ENCODE measurements at places on chromosomes 5 and 9.
A peak's percentile ranks its signal among the peaks of the same experiment; 100 is the strongest.

DNA sequence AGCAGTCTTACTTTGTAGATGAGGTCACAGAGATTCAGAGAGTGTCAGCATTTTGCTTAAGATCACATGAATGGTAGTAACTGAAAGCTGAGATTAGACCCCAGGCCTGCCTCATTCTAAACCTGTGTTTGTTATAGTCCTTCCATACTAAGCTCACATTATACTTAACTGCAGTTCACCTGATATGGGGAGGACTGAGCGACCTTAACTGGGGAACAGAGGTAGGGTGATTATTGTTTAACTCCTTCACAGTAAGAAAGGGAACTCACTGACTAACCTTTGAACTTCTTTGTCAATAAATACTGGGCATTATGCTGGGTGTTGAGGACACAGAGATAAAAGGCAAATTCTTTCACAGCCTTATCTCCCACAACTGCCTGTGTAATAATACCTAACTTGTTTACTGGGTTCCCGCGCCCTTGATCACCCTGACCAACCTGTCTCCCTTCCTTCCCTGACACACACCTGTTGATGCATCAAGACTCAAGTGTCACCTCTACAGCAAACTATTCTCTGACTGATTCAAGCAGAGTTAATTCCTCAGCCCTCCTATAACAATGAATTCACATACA lies 27.2 kb downstream of the DEPDC1B start:
- DNase-seq, result no peak

DNA sequence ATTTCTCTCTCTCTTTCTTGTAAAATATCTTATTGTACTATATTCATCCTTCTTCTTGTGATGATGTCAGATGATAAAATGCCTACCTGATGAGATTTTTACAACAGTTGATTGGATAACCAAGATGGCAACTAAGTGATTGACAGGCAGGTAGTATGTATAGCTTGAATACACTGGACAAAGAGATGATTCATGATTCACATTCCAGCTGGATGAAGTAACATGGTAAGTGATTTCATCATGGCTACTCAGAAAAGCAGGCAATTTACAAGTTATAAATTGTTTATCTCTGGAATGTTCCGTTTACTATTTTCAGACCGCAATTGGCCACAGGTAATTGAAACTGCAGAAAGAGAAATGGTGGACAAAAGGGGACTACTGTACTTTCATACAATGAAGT lies 1471.7 kb upstream of the C9orf72 start:
- peak; percentile 56 for DNase-seq

GRCh38 chr9:82148901-82149461 lies 160.4 kb downstream of the SPATA31D1 start:
- peak; percentile 53 for DNase-seq

- no peak for DNase-seq
Measured at GRCh38 chr9:89740722-89741121, 135.9 kb downstream of the GADD45G start.

- DNase-seq, result no peak
Measured at GRCh38 chr9:130897848-130898551, 1.4 kb upstream of the QRFP start.

DNA sequence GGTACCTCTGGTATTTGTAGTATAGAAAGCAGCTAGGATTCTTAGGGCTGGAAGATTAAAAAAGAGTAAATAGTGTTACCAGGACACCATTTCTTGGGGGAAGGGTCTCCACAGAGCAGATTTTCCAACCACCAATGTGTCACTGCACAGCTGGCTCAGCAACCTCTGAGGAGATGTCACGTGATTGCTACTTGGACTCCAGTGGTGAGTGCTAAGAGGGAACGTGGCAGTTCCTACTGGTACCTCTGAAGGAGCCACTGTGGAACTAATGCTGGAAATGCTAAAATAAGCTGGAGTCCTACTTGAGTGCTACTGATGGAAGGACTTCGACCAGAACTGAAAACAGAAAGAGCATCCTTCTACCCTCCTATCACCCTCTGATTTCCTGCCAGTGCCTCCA lies 36.1 kb upstream of the SPDL1 start:
- DNase-seq, result no peak

GRCh38 chr5:180586204-180586603 lies 5.1 kb downstream of the SCGB3A1 start:
- DNase-seq, result no peak

GRCh38 chr5:103433211-103433610 lies 129.4 kb downstream of the NUDT12 start:
- DNase-seq, result no peak

GRCh38 chr9:88991066-88992034 lies at the start of gene S1PR3:
S1PR3 (plus strand) TSS chr9:88991468; CDS start chr9:89001201, 9,733 bp downstream.
- no peak for DNase-seq

- DNase-seq, result no peak
Measured at GRCh38 chr9:137731947-137732813, 113.4 kb downstream of the EHMT1 start.

GRCh38 chr5:643811-644271 lies 31.7 kb downstream of the CEP72 start:
- DNase-seq, result no peak

DNA sequence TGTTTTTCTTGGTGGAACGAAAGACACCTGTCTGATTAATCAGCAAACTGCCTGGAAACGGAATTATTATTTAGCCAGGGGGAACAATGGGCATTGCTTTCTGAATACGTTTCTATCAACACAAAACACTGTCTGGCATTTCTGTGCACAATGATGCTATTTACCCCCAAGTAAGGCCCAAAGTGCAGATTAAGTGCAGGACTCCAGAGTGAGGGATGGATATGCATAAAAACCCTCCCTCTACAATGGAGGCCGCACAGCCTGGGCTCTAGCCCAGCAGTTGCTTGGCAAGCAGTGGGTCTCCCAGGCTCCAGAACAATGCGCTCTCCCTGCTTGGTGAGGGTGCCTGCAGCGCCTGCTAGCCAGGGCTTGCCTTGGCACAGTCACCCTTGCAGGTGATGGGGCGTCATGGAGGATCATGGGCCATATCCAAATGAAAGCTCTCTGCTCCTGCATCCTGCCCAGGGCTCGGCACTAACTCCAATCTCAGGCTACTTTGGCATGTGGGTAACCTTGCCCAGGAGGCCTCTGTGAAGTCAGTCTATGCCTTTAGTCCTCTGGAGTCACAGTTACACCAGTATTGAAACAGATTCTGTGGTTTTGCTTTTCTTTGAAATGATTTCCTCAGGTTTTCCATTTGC lies 11.5 kb upstream of the SPATA24 start:
- DNase-seq, result no peak

- DNase-seq, result peak; percentile 26
Measured at GRCh38 chr9:107847978-107848964, 358.7 kb upstream of the KLF4 start.

- peak; percentile 95 for DNase-seq
Measured at GRCh38 chr5:90161414-90161813, 248.1 kb downstream of the CETN3 start.

GRCh38 chr5:87827539-87827938 lies 414.8 kb upstream of the CCNH start:
- no peak for DNase-seq

DNA sequence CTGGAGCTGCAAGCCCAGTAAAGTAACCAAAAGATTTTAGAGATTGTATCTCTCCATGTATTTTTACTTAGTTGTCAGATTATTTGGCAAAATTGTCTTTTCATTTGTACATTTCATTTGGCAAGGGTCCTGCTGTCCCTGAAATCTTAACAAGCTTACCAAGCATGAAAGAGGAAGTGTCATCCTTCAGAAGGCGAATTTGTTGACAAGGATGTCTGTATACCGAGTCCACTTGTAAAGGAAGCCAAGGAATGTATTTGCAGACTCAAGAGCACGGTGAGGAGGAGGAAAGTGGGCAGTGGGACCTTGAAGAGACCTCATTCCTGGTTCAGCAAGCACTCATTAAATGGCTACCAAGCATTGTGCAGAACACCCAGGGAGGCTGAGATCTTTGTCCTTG lies 7.5 kb upstream of the OTULINL start:
- DNase-seq, result no peak

GRCh38 chr5:179295778-179296149 lies 49.5 kb downstream of the ADAMTS2 start:
- no peak for DNase-seq

DNA sequence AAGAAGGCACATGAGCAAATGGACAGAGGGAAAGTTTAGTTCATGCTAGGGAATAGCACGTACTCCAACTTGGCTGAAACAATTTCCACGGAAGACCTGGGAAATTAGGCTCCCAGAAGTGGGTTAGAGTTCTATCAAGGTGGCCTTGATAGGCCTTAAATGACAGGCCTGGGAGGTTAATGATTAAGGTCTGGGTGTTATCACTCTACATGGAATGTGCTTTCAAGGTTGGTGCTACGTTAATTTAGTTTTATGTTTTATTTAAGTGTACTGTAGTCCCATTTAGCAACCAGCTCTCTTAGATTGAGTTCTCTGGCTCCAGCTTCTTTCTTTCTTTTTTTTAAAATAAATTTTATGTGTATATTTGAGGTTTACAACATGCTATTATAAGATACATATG lies 121.4 kb upstream of the MEF2C start:
- DNase-seq, result no peak

DNA sequence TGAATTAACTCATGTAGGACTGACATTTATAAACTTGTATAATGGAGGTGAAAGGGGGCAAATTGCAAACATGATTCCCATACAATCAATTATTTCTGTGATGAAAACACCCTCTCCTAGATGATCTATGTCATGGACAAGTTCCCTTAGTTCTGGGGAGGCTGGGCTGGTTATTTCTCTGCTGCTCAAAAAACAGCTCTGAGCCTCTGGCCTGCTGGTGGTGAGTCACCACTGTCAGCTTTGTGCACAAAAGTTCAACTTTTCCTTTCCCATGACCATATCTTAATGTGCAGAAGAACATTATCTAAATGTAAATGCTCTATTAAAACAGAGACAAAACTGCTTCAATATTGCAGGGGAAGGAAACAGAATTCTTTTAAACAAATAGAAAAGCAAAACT lies 85.0 kb downstream of the HMHB1 start:
- peak; percentile 50 for DNase-seq

DNA sequence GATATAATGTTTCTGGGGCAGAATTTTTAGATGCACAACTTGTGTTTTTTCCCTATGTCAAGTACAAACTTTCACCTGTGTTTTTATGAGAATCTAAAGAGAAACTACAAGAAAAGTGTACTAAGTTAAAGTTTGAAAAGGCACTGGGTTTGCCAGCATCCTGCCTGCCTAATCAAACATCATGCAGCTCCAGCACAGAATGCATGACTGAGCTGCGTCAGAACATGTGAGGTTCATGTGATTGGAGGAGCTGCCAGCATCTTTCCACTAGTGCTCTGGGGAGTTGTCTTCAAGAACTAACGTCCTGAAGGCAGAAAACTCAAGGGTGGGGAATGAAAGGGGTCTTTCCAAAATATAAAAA lies 46.1 kb upstream of the RIC1 start:
- DNase-seq, result peak; percentile 88
